ENCODE measurements at places on chromosomes 5 and 9.
A peak's percentile ranks its signal among the peaks of the same experiment; 100 is the strongest.

DNA sequence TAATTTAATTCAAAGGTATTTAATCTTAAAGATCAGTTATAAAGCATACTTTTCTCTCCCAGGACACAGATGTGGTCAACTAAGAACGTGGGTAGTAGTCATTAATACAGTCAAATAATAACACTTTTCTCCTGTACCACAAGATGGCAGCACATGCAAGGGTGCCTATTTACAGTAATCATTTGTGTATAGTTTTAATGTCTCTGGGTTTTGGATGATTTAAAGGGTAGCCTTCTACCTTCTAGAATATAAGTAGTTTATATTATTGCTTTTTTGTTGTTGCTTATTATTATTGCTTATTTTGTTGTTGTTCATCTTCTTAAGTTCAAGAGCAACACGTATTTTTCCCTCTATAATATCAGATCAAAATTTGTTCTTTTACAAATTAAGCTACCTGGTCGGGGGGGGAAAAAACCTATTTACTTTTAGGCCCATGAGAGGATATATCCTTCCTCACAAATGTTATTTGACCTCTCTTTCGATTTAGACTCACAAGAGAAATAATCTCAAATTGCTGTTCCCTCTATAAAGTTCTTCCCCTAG, 59.6 kb upstream of the SLC27A6 start:
- DNase-seq, result peak; percentile 32

DNA sequence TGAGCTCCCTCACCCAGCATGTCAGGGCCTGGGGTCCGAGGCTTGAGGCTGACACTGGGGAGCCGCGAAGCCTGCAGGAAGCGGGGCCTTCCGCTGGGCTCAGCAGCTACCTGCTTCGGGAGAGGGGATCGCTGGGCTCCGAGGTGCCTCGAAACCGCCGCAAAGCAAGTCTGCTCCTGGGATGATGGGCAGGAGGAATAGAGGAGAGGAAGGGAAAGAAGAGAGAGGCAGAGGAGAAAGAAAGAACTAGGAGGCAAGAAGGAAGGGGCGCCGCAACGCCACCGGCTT, 1.5 kb upstream of the PRDM12 start:
- no peak for DNase-seq

GRCh38 chr5:146867996-146868708, 10.4 kb downstream of the PPP2R2B start:
- no peak for DNase-seq

GRCh38 chr5:96994493-96994892, 58.6 kb downstream of the LNPEP start:
- no peak for DNase-seq

GRCh38 chr9:117355542-117355941, 59.3 kb downstream of the ASTN2 start:
- DNase-seq, result no peak

GRCh38 chr9:7869340-7869739, 69.8 kb upstream of the DMAC1 start:
- no peak for DNase-seq

DNA sequence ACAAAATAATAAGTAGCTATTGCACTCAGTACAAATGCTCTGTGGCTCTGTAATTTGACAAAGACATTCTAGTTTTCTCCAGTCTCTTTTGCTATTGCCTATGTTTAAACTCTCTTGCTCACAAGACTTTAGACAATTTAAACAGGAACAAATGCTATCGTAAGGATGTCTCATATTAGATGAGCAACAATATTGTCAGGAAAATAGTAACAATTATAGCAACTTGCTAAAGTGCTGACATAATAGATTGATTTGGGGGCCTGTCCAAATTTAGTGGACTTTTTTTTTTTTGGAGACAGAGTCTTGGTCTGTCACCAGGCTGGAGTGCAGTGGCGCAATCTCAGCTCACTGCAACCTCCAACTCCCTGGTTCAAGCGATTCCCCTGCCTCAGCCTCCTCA, 11.8 kb downstream of the KIF2A start:
- no peak for DNase-seq

DNA sequence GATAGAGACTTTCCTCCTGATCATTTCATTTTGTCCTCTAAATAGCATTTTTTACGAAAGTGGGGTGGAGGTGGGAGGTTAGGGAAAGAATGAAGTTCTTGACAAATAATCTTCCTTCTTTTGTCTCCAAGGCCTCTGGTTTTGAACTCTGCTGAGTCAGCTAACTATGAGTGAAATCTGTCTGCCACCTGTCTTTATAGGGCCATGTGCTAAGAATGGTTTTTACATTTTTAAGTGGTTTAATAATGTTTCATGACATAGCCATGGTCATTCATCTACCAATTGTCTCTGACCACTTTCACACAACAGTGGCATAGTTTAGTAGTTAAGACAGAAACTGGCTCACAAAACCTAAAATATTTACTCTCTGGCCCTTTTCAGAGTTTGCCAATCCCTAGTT, 7.6 kb downstream of the MAN2A1 start:
- no peak for DNase-seq

DNA sequence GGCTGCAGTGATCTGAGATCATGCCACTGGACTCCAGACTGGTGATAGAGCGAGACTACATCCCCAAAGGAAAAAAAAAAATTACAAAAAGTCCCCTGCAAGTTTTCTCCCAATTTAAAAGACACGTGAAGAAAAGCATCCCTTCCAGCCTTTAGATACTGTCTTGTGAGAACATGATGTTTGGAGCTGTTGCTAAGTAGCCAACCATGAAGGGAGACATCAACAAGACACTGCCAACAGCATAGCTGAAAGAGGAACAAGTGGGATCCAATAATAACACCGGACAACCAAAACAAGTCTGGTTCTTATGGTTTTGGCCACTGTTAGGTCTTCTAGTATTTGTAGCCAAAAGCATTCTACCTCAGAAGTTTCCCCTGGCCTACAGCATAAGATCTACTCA, 118.9 kb upstream of the CCDC180 start:
- DNase-seq, result no peak

DNA sequence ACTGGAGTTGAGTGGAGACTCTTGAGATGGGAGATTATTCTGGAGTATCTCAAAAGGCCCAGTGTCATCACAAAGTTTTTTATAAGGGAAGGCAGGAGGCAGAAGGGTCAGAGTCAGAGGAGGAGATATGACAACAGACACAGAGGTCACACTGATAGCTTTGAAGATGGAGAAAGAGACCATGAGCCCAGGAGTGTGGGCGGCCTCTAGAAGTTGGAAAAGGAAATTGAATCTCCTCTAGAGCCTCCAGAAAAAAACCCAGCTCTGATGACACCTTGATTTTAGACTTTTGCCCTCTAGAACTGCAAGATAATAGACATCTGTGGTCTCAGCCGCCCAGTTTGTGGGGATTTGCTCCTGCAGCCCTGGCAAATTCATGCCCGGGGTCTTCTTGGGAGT, 64.8 kb upstream of the SPTLC1 start:
- no peak for DNase-seq

- no peak for DNase-seq
Observed at GRCh38 chr5:10699987-10700386, 61.0 kb downstream of the DAP start.

GRCh38 chr5:160269017-160269416, 39.7 kb downstream of the FABP6 start:
- no peak for DNase-seq

DNA sequence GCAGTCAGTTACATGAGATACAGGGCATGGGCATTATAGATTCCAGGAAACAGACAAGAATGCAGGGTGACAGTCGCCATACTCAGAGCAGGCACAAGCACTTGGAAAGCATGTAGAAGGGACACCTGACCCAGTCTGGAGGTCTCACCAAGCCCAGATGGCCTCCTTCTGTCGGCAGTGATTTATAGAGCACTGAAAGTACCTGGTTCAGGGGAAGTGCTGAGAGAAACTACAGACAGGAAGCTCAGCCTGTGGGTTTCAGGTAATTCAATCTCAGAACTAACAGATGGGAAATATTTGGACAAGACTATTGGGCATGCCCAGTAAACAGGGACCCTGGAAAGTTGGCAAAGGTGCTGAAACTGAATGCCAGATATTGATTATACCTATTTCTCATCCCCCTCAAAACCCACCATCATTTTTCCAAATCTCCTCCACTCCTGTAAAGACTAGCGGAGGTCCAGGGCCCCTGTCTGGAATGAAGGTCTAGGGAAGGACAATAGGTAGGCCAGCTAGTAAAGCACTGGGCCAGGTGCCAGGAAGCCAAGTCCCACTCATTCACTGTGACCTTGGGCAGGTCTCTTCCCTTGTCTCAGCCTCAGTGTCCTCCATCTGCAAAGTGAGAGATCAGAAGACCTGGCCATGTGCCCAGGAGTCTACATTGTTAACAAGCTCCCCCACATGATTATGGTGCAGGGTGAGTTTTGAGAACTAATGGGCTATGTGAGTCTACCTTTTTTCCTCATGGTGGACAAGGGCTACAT, 26.9 kb downstream of the KLHL3 start:
- DNase-seq, result no peak

- DNase-seq, result no peak
Observed at GRCh38 chr9:98146101-98146991, 27.3 kb upstream of the TRIM14 start.

DNA sequence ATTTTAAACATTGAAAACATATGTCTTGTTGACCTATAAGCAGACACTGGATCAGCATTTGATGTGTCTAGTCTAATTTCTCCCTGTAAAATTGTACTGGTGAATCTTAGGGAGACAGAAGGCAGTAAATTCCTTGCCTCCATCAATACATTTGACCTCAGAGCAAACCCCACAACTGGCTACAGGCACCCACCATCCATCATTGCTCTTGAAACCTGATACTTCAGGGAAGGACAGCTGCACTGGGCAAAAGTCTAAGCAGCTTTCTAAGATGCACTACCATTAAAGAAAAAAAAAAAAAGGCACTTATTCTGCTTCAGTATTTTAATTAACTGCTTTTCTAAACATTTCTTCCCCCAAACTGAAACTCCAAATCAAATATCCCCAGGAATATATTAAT, 1051.3 kb upstream of the DMAC1 start:
- DNase-seq, result no peak

- no peak for DNase-seq
Observed at GRCh38 chr5:158821331-158821730, 278.4 kb downstream of the EBF1 start.

- no peak for DNase-seq
Observed at GRCh38 chr5:107247427-107247826, 423.3 kb downstream of the EFNA5 start.

GRCh38 chr5:64742821-64743220, 25.7 kb downstream of the SREK1IP1 start:
- no peak for DNase-seq

DNA sequence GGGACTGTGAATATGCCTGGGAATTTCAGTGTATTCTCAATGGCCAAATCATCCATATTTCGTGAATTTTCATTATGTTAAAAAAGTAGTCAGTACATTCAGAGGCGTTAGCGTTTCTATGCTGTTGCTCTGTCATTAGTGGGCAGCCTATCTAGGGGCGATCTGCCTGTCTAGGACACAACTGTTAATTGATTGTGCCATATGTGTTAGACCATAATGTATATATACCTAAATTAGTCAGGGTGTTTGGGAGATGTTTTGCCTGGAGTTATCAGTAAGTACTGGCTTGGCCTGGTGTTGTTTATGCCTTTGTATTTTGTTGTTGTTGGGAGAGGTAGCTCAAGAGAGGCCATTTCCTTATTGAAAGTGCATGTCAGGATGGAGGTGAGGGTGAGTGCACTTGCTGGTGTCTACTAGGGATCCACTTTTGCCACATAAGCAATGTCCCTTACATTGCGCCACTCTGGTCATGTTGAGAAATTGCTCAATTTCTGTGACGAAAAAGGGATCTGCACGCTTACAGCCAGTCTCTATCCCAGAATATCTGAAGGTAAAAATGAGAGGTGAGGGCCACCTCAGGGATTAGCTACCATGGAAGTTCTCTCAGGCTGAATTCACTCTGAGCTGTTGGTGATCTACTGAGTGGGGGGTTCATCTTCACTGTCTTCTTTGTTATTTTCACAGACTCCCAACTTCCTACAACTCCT, 123.3 kb downstream of the ST8SIA4 start:
- DNase-seq, result no peak

DNA sequence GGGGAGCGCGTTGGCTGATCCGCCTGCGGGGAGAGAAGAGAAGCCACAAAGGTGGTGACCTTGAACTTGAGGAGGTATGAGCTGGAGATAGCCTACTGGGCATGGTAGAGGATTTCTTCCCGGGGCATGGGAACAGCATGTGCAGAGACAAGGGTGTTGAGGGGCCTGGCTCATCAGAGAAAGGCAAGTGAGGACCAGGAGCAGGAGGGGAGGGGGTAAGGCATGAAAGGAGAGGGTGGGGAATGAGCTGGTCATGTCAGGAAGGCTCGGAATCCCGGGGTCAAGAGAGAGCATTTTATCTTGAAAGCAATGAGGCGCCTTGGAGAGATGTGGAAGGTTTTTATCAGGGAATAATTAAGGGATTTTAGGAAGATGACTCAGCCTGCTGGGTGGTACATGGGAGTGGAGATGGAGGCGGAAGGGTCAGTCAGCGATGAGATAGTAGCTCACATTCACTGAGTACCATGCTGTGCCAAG, 121.1 kb downstream of the LHX2 start:
- DNase-seq, result no peak

- DNase-seq, result peak; percentile 54
Observed at GRCh38 chr5:157541447-157542118, 34.0 kb downstream of the ADAM19 start.

DNA sequence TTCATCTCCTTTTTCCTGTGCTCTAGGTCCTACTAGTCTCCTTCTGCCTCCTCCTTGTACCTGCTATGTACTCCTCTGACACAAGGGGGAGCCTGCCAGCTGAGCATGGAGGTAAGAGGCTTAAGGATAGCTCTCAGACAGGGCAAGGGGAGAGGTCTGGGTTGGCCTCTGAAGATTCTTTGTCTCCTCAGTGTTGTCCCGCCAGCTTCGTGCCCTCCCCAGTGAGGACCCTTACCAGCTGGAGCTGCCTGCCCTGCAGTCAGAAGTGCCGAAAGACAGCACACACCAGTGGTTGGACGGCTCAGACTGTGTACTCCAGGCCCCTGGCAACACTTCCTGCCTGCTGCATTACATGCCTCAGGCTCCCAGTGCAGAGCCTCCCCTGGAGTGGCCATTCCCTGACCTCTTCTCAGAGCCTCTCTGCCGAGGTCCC, 3.8 kb downstream of the CREB3 start:
- DNase-seq, result peak; percentile 73

GRCh38 chr9:112382066-112382465, 2.2 kb downstream of the HSDL2 start:
- DNase-seq, result no peak

DNA sequence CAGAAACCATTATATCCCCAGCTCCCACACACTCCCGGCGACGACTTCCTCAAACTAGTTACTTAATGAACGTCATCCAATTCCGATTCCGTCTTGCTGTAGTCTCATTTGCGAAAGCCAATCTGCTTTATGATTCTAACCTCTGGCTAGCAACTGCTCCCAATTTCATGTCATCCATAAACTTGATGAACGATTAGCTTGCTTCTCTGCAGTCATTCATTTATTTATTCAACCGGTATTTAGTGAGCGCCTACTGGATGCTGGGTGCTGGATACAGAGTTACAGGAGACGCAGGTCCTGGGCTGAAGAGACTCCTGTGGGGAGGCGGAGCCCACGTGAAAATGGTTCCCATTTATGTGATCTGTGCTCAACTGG, 46.2 kb downstream of the TSPAN17 start:
- no peak for DNase-seq

- DNase-seq, result peak; percentile 59
Observed at GRCh38 chr9:6759185-6759977, 1.6 kb downstream of the KDM4C start.

Data from CD4-positive, alpha-beta T cell treated with Interleukin-6 at 100 ng/mL for 8 hours (primary cell).